ENCODE measurements at places on chromosomes 12 and 14.

DNA sequence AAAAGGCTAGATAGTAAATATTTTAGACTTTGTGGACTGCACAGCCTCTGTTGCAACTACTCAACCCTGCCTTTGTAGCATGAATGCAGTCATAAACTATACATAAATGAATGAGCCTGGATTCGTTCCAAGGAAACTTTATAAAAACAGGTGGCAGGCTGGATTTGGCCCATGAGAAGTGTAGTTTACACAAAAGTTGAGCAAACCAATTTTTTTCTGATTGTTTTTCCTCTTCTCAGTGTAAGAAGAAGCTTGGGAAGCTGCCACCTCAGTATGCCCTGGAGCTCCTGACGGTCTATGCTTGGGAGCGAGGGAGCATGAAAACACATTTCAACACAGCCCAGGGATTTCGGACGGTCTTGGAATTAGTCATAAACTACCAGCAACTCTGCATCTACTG lies 9.5 kb downstream of the OAS1 start:
- no peak for DNase-seq

DNA sequence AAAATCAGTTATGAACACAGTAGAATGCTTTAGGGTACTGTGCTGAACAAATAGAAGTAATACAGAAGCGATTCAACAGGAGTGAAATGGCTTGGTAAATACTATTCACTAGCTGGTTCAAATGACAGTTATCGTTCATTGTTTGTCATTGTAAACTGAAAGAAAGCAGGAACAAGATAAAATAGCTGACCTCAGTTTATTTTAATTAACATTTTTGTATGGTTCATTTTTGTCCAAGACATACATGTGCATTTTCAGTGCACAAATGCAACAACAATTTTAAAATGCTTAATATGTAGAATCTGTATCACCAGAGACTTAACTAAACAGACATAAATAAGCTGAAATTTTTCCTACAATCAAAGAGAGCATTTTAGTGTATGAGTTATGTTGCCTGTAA lies 49.9 kb downstream of the ALX1 start:
- no peak for DNase-seq

DNA sequence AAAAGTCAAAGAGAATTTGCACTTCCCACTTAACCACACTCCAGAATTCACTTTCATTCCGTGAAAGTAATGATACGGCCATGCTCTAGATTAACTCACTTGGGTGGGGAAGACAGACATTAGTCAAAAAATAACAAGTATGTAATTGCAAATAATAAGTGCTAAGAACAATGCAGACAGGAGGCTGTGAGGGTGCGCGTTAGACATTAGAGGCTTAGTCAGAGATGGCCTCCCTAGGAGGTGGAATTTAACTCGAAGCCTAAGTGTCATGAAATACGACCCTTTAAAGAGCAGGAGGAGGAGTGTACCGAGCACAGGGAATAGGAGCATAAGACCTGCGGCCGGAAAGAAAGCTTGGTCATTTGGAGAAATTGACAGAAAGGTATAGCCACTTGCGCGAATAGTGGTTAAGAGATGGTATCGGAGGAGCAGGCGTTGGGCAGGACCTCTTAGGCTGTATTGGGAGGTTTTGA lies 628 bp downstream of the SNRPF start:
- no peak for DNase-seq

GRCh38 chr14:50826681-50827080 lies 4.3 kb downstream of the NIN start:
- DNase-seq = no peak

GRCh38 chr12:65570451-65571130 lies 253.7 kb upstream of the HMGA2 start:
- DNase-seq = no peak

GRCh38 chr14:19729763-19730162 lies 13.6 kb upstream of the OR4Q3 start:
- DNase-seq = no peak

- DNase-seq = no peak
These were observed 265.7 kb downstream of the SNAPC1 start for GRCh38 chr14:62027958-62028357.

DNA sequence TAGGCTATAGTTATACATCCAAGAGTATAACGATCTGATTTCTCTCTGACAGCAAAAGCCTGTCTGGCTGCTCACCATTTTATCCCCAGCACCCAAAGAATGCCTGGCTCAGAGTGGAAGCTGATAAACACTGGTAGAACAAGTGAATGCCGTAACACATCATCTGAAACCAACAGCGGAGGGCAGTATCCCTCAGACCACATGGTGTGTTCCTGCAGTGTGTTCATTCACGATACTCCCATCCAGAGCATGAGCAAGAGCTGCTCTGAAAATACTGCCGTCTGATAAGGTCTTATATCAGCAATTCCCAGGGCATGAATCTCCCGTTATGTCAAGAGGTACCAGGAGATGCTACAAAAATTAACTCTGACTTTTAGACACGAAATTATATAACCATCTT lies 95.9 kb downstream of the TTC7B start:
- no peak for DNase-seq

Measured in smooth muscle cell of the brain vasculature (primary cell).